NCI-H1092 treated with DMSO at 0.1 percent for 48 hours (cell line): ENCODE measurements at places on chromosomes 13 and 19.

DNA sequence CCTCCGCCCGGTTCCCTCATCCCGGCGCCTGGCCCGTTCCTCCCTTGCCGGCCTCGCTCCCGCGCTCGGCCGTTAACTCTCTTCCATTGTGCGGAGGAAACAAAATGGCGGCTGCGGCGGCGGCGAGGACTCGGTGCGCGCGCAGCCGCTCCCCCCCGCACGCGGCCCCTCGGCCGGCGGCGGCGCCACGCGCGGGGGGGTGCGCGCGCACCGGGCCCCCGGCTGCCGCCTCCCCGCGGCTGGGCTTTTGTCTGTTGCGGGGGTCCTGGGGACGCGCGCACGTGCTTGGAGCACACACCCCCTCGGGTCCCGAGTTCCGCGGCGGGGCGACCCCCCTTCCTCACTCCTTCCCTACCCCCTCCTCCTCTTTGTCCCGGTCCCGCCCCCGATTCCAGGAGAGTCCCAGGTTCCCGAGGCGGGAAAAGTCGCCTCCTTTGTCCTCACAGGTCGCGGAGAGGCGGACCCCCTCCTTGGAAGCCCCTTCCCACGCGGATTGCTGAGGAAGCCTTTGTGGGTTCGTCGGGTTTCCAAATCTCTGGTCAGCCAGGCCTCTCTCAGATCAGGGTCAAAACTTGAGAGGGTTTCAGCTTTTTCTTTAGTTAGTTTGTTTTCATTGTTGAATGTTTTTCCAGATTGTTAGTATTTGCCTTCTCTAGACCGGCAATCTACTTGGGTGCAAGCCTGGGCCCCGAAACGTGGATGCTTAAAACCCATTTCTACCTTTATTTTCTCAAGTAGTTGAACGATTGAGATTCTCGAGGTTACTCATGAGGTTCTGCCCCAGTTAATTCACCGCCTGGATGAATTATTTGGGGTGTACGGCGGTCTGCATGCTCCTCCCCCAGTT lies 687 bp downstream of the ILF3 start:
- DNase-seq = peak; percentile 77

- DNase-seq = no peak
Measured at GRCh38 chr19:32809254-32809653, 60.3 kb downstream of the SLC7A9 start.

DNA sequence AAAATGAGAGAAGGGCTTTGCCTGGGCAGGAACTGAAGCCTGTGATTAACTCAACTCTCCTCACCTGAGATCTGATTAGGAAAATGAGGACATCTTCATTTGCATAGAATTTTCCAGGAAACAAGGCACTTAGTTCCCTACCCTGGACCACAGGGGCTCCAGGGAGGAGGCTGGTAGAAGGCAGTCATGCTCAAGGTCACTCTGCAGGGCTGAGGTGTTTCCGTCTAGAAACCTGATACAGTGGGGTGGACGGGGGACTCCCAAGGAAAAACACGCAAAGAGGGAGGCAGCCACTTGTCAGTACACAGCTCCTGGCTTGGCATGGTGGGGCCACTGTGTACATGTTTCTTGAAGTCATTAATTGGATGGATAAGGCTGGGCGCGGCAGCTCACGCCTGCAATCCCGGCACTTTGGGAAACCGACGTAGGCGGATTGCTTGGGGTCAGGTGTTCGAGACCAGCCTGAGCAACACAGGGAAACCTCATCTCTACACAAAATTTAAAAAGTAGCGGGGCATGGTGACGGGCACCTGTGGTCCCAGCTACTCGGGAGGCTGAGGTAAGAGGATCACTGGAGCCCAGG lies 6.0 kb downstream of the KLK14 start:
- DNase-seq = no peak

GRCh38 chr19:40284501-40285352 lies at the start of gene AKT2:
TSS of gene AKT2 (minus strand) at chr19:40285345. CDS start at chr19:40265267, 20,078 bp downstream.
- peak; percentile 56 for DNase-seq

GRCh38 chr19:30671622-30672051 lies 299.5 kb downstream of the ZNF536 start:
- no peak for DNase-seq

GRCh38 chr19:16073988-16074387 lies 2.3 kb upstream of the TPM4 start:
- no peak for DNase-seq

DNA sequence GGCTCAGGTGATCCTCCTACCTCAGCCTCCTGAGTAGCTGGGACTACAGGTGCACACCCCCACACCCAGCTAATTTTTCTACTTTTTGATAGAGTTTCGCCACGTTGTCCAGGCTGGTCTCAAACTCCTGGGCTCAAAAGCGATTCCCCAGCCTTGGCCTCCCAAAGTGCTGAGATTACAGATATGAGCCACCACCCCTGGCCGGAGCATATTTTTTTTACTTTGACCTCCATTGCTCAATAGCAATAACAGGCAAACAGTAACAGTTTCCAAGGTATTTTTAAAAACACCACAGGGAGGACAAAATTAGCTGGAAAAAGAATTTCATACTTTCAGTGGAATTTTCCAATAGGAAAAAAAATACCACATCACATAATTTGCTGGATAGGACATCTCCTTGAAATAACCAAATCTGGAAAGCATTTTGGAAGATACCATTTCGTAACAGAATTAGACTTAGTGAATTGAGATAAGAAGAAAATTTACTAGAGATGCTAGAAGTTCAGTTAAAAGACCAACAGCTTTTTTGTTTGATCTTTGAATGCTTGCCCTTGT lies 5.2 kb downstream of the DUXA start:
- no peak for DNase-seq

DNA sequence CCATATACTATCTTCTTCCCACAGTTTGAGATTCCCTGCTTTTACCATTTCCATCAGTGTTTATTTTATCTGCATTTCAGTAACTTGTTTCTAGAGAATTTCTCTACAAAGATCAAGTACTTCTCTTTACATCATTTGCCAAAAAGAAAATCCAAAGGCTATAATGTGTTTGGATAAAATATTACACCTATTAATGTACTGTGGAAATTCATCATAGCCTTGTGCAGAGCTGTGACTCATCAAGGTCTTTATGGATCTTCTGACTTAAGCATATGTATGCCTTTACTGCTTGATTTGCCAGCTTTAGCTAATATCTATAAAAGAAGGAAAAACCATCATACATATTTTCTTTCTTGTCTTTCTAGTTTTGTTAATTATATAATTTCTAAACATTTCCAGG lies 9.6 kb upstream of the HTR2A start:
- no peak for DNase-seq

GRCh38 chr13:28349371-28349770 lies 145.6 kb downstream of the FLT1 start:
- DNase-seq = no peak

- DNase-seq = no peak
Measured at GRCh38 chr19:13315495-13315894, 165.3 kb downstream of the IER2 start.

DNA sequence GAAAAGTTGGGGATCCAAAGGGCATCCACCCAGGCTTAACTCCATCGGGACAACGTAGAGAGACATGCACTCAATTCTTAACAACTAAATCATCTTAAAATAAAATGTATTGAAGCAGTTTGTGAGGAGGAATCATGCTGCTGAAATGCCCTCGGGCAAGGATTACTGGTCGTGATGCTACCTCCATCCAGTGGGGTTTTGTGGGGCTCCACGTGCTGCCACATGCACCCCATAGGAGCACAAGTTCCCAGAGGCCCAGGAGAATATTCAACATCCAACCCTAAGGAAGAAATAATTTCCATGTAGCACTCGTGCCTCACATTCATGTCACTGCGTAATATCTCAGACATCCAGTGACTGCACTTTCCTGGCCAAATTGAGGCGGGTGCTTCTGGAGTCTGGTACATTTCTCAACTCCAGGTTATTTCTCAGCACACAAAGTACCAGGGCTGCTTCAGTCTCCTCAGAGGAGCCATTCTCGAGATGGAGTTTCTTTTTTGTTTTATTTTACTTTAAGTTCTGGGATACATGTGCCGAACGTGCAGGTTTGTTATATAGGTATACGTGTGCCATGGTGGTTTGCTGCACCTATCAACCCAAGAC lies 429.8 kb downstream of the FOXO1 start:
- DNase-seq = no peak

DNA sequence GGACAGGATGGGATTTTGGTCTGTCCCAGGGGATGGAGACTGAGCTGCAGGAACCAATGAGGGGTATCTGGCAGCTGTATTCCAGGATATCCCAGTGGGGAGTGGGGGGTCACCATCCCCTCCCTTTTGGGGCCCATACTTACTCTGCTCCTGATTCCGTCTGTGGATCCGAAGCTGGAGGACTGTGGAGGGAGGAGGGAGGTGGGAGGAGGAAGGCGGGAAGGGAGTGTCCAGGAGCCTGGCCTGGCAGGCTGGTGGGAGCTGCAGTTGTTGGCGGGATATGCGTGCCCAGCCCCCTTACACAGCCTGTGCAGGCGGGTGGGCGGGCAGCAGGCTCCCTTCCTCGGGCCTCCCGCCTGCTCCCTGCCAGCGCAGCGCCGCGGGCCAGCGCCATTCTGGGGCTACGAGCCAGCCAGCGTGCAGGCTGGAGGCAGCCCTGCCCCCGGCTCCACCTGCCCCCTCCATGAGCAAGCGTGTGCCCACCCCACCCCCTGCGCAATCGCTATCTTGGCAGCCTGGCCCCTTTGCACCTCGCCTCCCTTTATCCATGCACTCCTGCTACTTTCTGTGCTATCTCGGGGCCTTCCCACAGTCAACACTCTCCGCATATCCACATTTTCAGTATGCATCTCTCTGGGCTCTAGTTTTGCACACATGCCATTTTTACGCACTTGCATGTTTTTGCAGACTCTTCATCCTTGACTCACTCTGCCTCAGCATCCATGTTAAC lies 2.8 kb downstream of the MAMSTR start:
- peak; percentile 66 for DNase-seq

- no peak for DNase-seq
Measured at GRCh38 chr13:21033212-21033840, 28.1 kb downstream of the LATS2 start.

- peak; percentile 11 for DNase-seq
Measured at GRCh38 chr19:14505488-14506239, 9.7 kb upstream of the GIPC1 start.

DNA sequence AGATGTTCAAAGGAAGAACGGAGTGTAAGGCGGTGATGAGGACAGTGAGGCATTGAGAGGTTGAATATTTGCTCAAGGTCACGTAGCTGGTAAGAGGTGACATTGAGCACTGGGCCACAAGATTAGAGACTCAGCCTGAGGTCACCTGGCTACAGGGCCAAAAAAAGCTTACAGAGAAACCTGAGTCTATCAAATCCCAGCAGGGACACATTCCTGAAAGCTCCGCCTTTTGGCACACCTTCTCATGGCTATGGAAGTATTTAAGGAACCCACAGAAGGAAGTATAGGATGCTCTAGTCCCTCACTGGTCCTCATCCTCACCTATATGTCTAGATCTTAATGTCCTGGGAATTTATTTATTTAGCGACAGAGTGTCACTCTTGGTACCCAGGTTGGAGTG lies 17.4 kb downstream of the ZNF586 start:
- DNase-seq = no peak

DNA sequence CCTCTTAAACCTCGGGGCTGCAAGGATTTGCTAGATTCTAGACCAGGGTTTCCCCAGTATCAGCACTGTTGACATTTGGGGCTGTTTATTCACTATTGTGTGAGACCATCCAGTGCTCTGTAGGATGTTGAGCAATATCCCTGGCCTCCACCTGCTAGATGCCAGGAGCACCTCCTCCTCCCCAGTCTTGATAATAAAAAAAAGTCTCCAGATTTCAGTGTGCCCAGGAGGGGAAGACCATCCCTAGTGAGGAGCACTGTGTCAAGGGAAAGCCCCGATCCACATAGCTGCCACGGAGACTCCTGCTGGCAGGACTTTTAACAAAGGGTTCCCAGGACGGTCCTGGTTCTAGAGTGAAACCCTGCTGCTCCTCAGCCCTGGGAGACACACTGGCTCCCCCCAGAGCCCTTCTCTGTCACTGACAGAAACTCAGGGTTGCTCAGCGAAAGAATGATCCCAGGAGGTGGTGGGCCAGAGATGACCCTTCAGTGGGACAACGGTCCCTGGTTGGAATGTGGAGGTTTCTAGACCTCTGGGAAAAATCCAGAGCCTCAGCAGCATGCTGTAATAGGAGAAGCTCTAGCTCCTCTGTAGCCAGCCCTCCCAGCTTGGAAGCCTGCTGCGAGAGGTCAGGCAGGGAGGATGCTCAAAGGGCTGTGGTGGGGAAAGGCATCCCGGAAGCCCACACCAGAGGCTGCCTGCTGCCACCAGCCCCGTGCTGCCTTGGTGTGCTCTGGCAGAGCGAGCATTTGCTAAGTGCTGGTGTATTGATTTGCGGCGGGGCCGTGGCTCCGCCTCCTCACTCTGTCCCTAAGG lies 20.3 kb downstream of the LYL1 start:
- peak; percentile 35 for DNase-seq

GRCh38 chr13:51925865-51926527 lies 64.2 kb downstream of the CCDC70 start:
- DNase-seq = no peak

- no peak for DNase-seq
Measured at GRCh38 chr19:16021796-16022195, 54.5 kb upstream of the TPM4 start.

- DNase-seq = no peak
Measured at GRCh38 chr19:48966541-48967345, 1.6 kb downstream of the FTL start.

DNA sequence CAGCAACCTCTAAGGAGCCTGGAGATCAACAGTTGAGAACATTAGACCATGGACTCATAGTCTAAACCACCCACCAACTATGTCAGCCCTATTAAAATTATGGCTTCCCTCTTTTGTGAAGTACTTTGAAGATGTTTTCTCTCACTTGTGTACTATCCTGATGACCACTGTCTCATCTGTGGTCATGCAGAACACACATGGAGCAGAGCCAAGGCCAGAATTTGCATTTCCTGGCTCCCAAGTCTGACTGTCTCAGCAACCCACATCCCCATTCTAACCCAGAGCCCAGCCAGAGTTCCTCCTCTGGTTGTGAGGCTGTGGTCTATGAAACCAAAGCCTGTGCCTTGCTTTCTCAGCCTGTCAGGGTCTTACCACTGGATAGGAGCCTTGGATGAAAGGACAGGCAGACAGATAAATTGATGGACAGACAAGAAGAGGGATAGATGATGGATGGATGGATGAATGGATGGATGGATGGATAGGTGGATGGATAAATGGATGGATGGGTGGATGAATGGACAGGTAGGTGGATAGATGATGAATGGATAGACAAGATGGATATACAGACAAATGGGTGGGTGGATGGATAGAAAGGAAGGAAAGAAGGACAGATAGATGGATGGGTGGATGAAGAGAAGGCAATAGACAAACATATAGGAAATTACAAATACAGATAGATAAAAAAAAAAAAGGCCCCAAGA lies 35.4 kb downstream of the ZNF557 start:
- DNase-seq = no peak

GRCh38 chr13:43431841-43432240 lies 354.9 kb downstream of the ENOX1 start:
- no peak for DNase-seq

GRCh38 chr19:3801412-3802096 lies 15.4 kb upstream of the MATK start:
- peak; percentile 53 for DNase-seq

GRCh38 chr13:112748947-112749735 lies 59.3 kb downstream of the ATP11A start:
- no peak for DNase-seq

- no peak for DNase-seq
Measured at GRCh38 chr13:24606486-24607170, 73.6 kb upstream of the ATP12A start.
